Stimulated activated CD4-positive, alpha-beta T cell treated with anti-CD3 and anti-CD28 coated beads, Interleukin-1b, Interleukin-23, amount 100 ng/mL, for 1 hour (primary cell): ENCODE measurements at places on chromosomes 3 and 15.

GRCh38 chr3:127475975-127476705 lies 114.4 kb downstream of the TPRA1 start:
- DNase-seq: no peak

DNA sequence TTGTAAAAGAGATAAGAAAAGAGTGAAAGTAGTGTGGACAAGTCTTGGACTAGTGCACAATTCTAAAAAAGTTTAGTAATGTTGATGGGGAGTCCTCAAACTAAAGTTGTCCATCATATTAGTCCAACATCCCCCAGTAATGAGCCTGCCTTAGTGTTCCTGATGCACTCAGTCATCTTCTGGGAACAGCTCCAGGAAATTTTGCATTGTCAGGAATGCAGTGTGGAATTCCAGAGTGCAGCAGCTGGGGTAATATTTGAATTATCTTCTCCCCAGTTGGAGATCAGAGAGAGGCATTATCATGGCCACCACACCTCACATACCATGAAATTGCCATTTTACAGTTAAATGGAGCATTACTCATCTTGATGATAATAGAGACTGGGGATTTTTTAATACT lies 528.8 kb upstream of the NAALADL2 start:
- DNase-seq: no peak

DNA sequence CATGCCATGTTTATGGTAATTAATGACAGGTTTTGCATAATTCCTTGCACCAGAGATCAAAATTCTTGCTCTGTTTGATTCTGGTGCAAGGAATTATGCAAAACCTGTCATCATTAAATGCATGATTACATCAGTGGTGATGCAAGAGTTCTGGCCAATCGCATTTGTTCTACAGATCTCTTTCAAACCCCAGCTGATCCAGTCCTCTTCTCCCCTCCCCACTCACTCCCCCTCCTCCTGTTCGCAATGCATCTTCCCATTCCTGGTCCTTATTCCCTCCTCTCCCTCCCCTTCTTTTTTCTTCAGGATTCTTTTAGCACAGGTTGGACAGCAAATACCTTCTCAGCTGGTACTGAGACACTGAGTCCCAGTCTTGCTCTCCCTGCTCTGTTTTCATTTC lies 82.1 kb downstream of the GABRB3 start:
- no peak for DNase-seq

GRCh38 chr15:90982135-90982534 lies 12.2 kb downstream of the PRC1 start:
- no peak for DNase-seq

DNA sequence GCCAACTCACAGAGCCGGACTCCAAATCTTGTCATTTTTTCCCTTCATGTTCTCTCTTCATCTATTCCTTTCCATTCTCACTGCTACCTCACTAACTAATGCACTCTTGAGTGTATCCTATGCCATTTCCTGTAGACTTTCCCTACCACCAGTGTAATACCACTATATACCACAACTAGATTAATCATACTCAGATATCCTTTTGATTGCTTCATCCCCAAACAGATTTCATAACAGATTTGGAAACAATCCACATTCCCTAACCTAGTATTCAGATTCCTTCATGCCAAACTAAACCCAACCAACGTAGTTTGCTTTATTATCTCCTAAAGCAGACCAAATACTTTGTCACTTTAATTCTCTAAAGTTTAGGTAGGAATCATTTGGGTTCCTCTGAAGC lies 2.6 kb upstream of the PLOD2 start:
- DNase-seq: no peak

- DNase-seq: no peak
Measured at GRCh38 chr15:101368861-101369642, 74.0 kb upstream of the SNRPA1 start.

- DNase-seq: peak; percentile 58
Measured at GRCh38 chr15:76139368-76140073, 79.7 kb downstream of the TMEM266 start.

- no peak for DNase-seq
Measured at GRCh38 chr15:85133709-85134108, 152.1 kb downstream of the PDE8A start.

DNA sequence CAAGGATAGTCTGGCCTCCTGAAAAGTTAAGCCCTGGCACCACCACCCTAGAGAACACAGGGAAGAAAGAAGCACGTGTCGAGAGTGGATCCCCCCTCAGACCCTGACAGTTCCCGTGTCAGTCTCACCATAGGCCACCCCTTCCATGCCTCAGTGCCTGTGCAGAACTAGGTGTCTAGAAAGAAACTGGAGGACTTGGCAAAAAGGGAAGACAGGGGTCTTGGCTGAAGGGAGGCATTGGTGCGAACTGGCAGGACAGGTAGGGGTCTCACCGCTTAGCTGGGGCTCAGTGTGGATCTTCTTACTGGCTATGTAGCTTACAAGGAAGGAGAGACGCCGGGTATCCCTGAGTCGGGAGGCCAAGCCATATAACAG lies 518 bp downstream of the QARS1 start:
- no peak for DNase-seq

GRCh38 chr3:78015856-78016255 lies 976.0 kb downstream of the ROBO2 start:
- no peak for DNase-seq

GRCh38 chr15:90286678-90287077 lies 21.2 kb downstream of the NGRN start:
- no peak for DNase-seq
